PC-3 (cell line): ENCODE measurements at places on chromosomes 7 and 10. TPM values are rescaled to one million over a fixed set of nuclear protein-coding genes. Genes with fewer than 3 reads are reported as not detected.
A peak's percentile ranks its signal among the peaks of the same experiment; 100 is the strongest.

DNA sequence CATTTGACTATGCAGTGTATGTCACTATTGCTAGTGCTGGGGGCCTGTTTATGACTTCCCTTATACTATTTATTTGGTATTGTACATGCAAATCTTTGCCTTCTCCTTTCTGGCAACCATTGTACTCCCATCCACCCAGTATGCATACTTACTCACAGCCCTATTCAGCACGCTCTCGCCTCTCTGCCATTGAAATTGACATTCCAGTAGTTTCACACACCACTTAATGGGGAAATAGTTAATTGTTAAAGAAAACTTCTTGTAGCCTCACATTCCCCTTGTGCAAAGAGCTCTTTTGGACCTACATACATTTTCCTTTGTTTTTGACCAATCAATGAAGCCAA, 9.9 kb downstream of the CLDN12 start:
- DNase-seq, result no peak

GRCh38 chr7:90551036-90551435, 45.1 kb upstream of the CDK14 start:
- DNase-seq, result peak; percentile 48

DNA sequence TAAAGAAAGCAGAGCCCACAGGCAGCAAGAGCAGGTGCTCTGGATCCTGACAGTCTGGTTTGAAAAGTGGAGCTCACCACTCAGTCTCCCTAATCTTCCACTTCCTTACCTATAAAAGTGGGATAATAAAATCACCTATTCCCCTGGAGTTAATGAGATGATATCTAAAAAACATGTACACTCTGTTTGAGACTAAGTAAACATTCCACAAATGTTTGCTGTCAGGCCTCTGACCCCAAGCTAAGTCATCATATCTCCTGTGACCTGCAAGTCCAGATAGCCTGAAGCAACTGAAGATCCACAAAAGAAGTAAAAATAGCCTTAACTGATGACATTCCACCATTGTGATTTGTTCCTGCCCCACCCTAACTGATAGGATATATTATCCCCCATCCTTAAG, 1324.5 kb downstream of the XPNPEP1 start:
- DNase-seq, result peak; percentile 84

DNA sequence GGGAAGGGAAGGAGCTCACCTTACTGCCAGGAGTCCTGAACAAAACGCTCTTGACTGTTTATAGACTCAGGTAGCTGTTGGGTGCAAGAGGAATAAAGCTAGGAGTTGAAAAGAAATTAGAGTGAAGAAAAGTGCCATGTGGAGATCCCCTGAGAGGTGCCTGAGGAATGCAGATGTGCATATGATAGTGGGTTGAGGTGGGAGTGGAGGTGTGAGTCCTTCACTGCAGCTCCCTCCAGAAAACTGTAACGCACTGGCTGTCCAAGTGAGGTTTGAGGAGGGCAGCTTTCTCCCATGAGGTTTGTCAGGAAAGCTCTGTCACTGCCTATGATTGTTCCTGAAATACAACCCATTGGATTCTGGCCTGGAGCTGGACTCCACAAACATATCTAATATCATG, 904.8 kb upstream of the POT1 start:
- DNase-seq, result no peak

DNA sequence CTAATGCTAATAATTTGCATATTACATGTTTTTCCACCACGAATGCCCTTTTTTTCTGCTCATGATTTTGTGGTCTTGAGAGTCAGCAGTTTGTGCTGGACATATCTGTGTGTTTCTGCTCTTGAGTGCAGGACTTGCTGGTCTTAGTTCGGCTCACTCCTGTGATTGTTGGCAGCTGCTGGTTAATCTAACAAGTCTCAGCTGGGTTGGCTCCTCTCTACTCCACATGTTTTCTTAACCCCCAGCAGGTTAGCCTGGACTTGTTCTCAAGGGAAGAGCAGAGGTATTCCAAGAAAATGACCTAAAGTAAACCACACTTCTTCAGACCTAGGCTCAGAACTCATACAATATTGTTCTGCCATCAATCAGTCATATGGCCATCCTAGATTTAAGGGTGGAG, 1238.9 kb downstream of the XPNPEP1 start:
- no peak for DNase-seq

- DNase-seq, result peak; percentile 81
Observed at GRCh38 chr7:149286811-149287400, 24.9 kb downstream of the ZNF783 start.

DNA sequence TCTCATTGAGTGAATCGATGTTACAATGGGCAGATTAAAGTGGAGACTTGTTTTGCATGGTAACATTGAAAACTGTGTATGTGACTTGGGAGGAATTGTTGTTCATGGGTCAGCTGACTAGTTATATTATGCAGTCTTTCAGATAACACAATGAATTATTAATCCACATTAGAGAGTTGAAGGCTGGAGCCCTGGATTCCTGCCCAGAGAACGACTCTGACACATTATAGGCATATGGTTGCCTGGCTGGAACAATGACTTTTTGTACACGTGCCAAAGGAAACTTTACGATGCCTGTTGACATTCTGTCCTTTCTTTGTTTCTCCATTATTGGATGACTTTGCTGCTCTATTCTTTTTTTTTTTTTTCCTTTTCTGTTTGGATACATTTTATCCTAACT, 52.3 kb upstream of the TMEM229A start:
- DNase-seq, result peak; percentile 77

- DNase-seq, result peak; percentile 92
Observed at GRCh38 chr7:75727881-75728593, 10.7 kb downstream of the HIP1 start.

The AKR1D1 gene
- total RNA-seq, result not detected in 2 replicates

The FBXL13 gene
- 1.1 TPM in 1 of 2 replicates, not detected in the other for total RNA-seq

The PALD1 gene
- total RNA-seq, result 0.46 and 0.80 TPM in 2 replicates

The C10orf105 gene
- total RNA-seq, result not detected in 2 replicates

The DYDC2 gene
- not detected in 2 replicates for total RNA-seq

The RAPGEF5 gene
- 5.6 and 10.8 TPM in 2 replicates for total RNA-seq

The OR6B1 gene
- not detected in 2 replicates for total RNA-seq

The FAM25G gene
- not detected in 2 replicates for total RNA-seq

The SCART1 gene
- total RNA-seq, result 2.4 and 5.1 TPM in 2 replicates
